CD4-positive, alpha-beta T cell treated with Interleukin-6 for 4 hours (primary cell): ENCODE measurements at places on chromosomes 1 and 21.

GRCh38 chr1:215201283-215201682, 118.7 kb downstream of the KCNK2 start:
- no peak for DNase-seq

DNA sequence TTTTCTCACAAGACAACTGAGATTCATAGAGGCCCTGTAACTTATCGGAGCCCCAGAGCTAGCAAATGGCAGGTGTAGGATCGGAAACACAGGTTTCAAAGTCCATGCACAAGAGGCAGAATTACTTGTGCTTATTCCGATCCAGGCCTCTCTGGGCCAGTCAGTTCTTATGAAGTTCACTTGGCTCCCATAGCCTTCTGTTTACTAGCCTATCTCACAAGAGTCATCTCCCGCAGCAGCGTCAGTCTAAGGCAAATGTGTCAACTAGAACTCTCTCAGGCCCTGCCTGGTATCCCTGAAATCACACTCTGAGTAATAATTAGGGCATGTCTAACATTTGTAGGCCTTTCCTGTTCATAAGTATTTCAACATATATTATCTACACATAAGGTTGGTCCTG, 43.3 kb downstream of the PHC2 start:
- DNase-seq, result no peak

DNA sequence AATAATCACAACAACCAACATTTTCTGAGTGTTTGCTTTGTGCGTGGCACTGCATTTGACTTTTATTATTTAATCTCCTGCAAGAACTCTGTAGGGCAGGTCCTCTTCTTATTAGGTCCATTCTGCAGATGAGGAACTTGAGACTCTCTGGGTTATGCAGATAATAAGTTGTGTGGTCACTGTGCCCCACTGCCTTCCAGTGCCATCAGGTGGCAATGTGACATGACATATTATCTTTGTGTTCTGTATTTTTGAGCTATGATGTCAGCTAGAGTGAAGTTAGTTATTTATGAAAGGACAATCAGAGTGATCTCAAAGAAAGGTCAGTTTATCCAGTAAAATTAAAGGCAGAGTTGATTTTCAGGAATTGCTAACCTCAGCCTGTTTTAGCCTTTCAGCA, 196.0 kb downstream of the FMN2 start:
- no peak for DNase-seq

DNA sequence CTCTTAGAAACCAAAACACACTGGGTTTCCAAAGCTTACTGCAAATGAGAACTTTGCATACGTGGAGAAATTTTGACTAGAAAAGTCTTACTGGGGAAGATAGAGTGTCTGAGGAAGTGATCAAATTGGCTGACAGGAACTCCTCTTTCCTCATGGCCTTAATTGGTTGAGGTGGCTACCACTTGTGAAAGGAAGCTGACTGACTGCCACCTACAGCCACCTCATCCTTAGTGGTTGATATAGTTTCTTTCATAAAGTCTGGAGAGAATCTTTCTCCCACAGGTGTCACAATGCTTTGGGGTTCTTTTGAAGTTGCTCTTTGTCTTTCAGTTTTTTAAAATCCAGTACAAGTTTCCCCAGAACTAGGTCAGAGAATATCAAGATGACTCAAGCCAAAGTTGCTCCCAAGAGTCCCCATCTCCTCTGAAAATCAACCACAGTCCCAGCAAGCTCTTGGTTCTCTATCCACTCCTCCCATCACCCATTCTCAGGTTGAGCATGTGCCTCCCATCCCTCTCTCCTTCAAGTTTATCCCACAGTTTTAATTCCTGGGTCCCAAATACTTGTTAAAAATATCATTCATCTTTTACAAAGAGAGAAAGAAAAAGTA, 43.3 kb downstream of the GPR88 start:
- DNase-seq, result no peak

DNA sequence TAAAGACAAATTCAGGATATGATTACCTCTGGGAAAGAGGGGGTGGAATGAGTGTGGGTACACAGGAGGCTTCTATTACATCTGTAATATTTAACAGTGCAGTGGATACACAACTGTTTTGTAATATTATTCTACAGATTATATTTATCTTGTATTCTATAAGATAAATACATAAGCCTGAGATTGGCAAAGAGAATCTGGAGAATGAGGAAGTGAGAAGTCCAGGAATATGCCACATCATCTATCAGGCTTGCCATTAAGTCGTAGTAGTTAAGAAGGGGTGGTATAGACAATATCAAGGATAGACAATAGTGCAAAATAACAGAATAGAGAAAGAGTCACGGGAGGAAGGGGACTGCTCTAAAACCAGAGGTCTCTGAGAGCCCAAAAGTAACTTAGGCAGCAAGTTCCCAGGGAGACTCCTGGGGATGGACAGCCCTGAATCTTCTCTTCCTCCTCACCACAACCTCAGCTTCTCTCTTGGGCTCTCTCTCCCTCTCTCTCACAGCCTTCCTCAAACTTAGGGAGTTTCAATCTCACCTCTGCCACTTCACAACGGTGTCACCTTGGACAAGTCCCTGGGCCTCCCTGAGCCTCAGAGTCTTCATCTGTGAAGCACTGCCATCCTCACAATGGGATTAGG, 14.0 kb upstream of the PTAFR start:
- DNase-seq, result no peak

DNA sequence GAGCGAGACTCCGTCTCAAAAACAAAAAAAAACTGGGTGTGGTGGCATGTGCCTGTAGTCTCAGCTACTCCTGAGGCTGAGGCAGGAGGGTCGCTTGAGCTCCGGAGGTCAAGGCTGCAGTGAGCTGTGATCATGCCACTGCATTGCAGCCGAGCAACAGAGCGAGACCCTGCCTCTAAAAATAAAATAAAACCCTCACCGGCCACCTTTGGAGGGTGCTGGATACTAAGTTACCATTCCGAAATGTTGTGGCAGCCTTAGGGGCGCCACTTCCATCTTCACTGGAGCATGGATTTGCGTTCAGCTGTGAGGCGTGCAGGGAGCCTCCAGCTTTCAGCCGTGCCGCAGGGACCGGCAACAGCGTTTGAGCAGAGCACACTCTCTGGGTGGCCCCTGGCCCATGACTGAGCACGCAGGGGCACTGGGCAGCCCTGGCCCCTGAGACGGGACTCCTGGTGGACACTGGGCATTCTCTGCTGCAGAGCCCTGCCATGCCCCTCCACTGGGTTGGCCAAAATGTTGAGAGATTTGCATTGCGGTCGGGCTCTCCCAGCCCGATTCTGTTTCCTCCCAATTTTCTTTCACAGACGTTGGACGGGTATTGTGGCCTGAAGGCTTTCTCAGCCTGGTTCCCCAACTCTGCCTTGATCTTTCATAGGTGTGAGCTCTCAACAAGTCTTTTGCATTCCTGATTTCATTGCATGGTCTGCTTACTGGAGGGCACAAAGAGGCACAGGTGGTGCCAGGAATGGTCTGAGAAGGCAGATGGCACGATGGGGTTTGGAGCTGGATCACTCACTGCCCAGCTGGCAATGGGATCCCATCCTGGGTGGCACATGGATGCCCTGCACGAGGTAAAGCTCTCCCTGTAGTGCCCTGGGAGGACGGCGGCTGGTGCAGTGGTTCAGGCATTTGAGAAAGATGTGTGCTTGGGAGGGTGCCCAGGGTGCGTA, 5.8 kb upstream of the CFAP74 start:
- DNase-seq, result no peak

DNA sequence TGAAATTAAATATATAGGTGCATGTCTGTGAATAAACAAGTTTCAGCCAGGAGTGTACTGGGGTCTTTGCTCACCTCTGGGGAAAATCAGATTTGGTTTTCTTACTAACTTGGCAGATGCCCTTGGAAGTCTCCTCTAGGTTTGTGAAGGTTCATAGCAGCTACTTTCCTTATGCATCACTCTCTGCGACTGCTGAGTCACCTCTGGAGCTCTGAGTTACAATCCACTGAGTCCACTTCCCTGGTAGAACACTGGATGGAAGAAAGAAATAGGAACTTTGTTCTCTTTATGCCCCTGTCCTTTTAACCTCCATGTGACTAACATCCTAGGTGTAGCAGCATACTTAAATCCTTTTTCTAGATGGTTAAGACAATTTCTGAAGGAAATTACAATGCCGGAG, 4.4 kb upstream of the FASLG start:
- no peak for DNase-seq

GRCh38 chr1:112983537-112984131, 27.6 kb upstream of the SLC16A1 start:
- DNase-seq, result no peak

DNA sequence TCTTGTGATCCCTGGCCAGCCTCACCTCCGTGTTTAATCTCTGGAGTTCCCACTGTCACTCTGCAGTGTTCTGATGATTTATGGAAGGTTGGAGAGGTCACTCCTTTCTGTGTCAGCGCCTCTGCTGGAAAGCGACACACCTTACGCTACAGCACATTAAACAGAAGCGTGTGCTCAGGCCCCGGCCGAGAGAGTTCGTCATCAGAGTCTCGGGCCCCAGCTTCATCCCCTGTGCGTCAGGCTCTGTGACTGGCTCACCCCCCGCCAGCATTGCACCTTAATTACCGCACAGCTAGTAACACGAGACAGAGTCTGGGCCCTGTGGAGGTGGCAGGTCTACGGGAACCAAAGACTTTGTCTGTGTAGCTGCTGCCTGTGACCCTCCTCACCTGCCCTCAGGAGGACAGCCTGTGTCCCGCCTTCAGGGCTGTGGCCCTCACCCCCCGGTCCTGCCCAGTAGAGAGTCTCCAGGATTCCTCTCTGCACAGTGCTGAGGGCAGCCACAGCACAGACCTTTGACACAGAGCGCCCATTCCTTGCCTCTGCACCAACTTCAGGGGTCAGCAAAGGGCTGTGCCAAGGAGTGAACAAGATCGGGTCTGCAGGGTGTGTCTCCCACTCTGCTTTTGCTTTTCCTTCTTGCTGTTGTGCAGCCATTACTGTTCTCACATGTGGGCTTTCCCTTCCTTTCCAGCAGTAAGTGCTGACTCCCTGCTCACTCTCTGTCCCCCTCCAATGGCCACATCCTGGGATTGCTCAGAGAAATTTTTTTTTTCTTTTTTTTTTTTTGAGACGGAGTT, 157.6 kb downstream of the PGBD5 start:
- DNase-seq, result no peak

- peak; percentile 53 for DNase-seq
These were observed 24.4 kb downstream of the RRAGC start for GRCh38 chr1:38834937-38835827.

DNA sequence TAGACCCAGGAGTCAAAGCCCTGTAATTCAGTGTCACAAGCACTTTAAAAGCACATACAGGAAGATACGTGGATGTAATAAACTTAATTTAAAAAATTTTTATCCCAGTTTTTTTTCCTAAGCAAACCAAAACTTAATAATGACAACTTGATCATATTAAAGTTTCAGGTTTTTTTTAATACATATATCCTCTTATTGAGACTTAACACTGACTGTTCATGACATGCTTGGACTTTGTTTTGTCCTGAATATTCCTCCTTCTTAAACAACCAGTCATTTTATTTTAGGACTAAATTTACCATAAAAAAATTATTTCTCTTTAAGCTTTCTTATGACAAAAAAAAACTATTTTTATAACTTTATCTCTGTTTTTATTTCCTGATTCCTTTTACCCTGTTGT, 64.1 kb downstream of the WDR4 start:
- DNase-seq, result no peak

DNA sequence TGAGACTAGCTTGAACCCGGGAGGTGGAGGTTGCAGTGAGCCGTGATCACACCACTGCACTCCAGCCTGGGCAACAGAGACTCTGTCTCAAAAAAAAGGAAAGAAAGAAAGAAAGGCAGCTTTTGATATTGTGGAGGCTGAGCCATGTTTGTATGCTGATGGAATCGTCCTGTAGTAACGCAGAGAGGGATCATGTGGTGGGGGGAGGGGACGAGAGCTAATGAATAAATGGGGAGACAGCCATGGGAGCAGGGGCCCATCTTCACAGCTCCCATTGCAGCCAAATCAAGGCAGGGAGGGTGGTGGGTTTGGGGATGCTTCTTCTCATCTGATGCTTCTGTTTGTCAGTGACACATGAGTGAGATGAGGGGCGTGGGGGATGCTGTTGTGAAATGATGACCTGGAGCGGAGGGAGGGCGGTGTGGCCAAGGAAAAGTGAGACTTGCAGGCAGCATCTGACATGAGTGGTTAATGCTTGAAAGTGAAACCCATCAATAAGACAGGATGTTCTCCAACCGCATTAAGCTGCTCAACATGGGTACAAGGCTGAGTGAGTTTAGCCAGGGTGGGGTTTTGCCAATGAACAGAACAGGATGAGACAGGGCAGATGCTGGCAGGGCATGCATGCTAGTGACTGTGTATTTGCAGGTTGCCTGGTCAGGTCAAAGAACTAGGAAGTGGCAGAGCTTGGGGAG, 16.7 kb downstream of the SPATA21 start:
- DNase-seq, result peak; percentile 65

GRCh38 chr1:119676571-119677206, 28.6 kb upstream of the ZNF697 start:
- no peak for DNase-seq

- peak; percentile 73 for DNase-seq
These were observed 248.6 kb downstream of the DNM3 start for GRCh38 chr1:172089768-172090510.

- DNase-seq, result no peak
These were observed 3.5 kb downstream of the LRP8 start for GRCh38 chr1:53324321-53324720.

GRCh38 chr1:209708297-209708696, 3.7 kb downstream of the HSD11B1 start:
- DNase-seq, result no peak

DNA sequence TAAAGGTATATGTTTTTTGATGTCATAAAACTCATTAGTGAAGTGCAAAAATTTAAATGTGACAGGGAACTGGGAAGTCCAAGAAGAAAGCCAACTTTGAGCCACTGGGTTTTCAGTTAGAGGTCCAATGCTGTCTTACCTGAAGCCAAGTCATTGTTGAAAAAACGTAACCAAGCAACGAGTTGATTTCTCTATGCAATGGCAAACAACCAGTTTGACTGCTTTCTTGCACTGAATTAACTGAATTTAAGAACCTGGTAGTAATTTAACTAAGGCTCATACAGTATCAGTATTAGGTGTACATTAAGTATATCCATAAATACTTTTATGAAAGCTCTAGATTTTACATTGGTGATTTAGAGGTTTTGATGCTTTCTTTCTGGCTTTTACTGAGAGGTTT, 20.2 kb upstream of the S1PR1 start:
- no peak for DNase-seq

- no peak for DNase-seq
These were observed 97.5 kb downstream of the MRPS6 start for GRCh38 chr21:34170886-34171285.

- no peak for DNase-seq
These were observed 9.4 kb upstream of the UBR4 start for GRCh38 chr1:19219451-19219850.

GRCh38 chr21:46377789-46378188, 53.8 kb downstream of the PCNT start:
- no peak for DNase-seq

DNA sequence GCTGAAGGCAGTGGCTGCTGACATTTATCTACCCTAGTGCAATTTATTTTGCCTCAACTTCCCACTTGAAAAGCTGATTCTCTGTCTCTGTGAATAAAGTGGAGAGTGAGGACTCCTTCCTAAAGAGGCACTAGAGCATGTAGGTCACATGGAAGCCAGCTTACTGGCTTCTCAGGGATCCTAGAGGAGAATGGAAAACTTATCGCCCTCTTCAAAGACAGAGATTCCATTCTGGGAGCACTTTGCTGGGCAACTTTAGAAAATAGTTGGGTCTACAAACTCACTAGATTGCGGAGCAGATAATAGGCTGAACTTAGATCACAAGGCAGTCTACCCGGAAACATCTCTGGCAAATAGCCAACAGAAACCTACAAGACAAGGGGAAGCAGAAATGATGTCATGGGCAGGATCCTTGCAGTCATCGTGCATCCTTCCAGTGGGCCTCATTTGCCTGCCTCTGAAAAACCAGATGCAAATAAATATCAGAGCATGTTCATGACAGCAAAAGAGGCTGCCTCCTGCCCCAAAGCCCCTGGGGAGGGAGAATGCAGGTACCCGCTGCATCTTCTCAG, 104.8 kb upstream of the BARHL2 start:
- DNase-seq, result no peak
